Right kidney (tissue), 9 donors: ENCODE measurements at places on chromosomes 1 and 21.

DNA sequence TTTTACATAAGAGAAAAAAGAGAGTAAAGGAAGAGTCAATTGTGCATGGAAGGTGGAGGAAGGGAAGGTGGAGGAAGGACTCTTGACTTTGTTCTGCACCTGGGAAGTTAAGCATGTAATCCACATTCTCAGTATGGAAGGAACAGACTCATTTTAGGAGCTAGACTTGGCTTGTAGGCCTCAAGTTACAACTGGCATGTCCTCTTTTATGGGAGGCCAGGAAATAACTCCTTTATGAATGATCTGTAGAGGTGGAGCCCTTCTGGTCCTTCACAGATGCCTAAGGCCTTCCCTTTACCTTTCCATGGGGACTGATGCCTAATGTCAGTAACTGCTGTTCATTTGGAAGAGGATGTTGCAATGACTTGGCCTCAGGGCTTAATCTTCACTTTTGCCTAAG, 29.4 kb upstream of the CCSAP start:
- no peak for DNase-seq

DNA sequence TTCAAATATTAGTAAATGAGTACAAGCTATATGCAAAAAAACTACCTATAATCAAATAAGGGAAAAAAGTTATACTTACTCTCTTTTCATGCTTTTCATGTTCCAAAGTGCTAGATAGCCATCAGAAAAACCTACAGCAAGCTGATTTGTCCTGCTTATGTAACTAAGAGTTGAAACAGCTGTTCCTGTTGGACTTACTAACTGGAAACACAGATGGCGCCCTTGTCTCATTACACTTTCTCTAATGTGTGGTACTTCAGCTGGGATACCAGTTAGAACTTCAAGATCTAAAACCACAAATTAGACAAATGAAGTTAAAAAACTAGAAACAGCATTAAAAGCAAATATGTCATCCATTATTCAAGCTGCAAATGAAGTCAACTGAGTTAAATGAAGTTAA, 24.3 kb downstream of the AHCTF1 start:
- no peak for DNase-seq

DNA sequence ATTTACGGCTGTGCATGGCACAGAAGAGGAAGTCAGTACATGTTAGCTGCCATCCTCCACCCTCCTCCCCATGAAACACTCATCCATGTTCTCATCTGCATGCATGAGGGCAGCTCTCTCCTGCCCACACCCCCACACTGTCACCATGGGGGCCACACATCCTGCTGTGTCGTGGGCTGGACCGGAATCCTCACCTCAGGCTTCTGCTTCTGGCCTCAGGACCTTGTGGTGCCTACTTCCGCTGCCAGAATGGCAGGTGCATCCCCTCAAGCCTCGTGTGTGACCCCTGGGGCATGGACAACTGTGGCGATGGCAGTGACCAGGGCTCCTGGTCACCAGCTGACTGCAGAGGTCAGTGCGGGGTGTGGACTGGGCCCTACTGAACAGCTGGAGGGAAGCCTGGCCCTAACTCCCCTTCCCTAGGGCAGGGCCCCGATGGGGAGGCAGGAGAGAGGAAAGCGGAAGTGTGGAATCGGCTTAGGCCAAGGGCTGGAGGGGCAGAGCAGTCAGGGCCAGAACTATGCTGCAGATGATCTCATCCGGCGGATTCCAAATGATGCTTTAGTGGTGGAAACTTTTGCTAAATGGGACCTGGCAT, 3.8 kb downstream of the LDLRAD2 start:
- no peak for DNase-seq

DNA sequence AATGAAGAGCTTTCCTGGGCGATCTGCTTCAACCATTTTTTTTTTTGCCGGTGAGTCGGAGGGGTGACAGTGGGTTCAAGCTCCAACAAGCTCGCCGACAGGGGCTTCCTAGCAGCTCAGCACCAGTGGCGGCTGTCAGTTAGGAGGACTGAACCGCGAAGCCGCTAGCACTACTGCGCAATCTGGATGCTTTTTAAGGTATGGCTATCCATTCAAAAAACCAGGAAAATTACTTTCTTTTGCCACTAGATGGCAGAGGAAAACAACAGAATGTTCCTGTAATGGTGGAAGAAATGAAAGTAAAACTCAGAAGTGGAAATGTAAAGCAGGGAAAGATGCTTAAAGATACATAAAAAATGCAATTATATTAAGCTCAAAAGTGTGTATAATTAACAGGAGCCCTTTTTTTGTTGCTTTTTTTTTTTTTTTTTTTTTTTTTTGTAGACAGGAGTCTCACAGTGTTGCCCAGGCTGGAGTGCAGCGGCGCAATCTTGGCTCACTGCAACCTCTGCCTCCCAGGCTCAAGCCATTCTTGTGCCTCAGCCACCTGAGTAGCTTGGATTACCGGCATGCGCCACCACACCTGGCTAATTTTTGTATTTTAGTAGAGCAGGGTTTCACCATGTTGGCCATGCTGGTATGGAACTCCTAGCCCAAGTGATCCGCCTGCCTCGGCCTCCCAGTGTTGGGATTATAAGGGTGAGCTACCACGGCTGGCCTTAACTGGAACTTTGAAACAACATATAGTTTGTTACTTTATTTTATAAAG, 8.5 kb downstream of the KYAT3 start:
- DNase-seq, result no peak

DNA sequence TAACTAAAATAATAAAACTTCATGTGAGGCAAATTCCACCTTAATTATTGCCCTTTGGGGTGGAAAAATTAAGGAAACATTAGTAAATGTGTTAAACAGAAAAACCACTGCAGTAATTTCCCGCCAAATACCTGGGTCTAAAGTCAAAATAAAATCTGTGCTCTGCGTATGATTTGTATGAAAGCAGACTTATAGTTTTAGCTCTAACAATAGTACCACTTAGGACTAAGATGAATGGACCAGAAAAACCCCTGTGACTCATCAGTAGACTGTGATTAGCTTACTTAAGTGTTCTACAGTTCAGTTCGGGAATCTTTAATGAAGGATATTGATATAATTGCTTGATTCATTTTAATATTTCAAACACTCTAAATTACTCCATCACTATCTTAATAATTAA, 23.3 kb upstream of the C1orf105 start:
- DNase-seq, result no peak

DNA sequence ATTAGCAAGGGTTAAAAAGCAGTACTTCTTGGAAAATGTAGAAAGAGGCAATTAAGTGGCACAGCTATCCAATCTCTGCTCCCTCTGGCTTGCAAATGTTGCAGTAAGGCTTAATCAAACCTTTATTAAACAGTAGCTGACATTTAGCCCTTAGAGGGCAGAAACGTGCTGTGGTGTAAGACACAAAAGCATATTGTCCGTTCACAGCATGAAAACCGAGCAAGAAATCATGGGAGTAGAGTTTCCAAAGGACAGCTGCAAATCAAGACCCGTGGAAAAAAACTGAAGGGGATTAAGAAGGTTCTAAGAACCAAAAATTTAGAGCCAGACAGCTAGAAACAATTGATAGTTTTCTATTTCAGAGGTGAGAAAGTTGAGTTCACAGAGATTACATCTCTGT, 13.1 kb downstream of the ZP4 start:
- no peak for DNase-seq

- no peak for DNase-seq
Measured at GRCh38 chr1:152110365-152110859, 4.8 kb downstream of the TCHH start.

DNA sequence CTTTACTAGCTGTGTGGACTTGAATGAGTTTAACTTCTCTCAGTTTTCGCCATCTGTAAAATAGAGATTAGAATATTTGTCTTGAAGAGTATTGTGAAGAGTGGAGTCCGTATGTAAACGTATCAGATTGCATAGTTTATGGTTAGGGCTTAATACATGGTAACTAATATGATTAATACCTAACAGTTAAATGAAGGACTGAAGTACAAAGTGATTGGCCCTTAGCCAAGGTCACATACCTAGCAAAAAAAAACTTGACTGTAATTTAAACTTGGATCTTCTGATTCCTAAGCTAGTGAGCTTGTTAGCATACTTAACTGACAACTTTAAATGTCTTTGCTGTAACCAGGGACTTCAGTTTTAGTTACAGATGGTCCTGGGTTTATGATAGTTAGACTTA, 1.9 kb downstream of the GIPC2 start:
- no peak for DNase-seq

GRCh38 chr1:111214074-111214801, 13.3 kb upstream of the CHI3L2 start:
- no peak for DNase-seq

- no peak for DNase-seq
Measured at GRCh38 chr1:37480581-37481288, 6.4 kb downstream of the ZC3H12A start.

GRCh38 chr21:17900281-17900989, 81.3 kb upstream of the C21orf91 start:
- DNase-seq, result no peak

- no peak for DNase-seq
Measured at GRCh38 chr1:29383746-29384371, 147.5 kb downstream of the PTPRU start.

DNA sequence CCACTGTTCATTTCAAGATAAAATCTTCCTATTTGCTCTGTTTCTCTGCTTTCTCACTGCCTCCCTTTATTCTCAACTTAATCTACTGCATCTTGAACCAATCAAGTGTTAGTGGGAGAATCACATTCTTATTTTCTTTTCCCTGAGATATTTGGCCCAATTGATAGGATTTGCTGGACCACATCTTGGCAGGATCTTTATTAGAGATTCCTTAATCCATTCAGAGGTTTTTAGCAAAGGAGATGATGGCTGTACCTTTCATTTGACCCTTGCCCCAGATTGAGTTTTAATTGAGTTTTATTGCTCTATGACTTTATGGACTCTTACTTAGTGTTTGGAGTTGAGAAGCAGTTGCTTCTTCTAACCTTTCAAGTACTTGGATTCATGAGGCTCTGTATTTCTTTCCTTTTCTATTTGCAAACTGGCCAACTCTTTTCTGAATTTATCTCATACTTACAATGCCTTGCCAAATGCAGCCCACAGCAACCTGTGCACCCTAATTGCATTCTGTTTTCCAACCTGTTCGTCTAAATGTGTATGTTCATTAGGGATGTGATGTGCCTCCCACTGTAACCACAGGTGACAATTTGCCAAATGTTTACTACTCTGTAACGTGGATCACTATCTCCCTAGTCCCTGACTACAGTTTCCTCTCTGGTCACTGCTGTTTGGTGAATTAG, 274.8 kb upstream of the KAZN start:
- no peak for DNase-seq
